ENCODE measurements at places on chromosomes 1 and 21. TPM values are rescaled to one million over a fixed set of nuclear protein-coding genes. Genes with fewer than 3 reads are reported as not detected.

The HTR1D gene
- total RNA-seq = 1.5 TPM

The PPP1R12B gene
- total RNA-seq = 14.8 TPM

The EPHB2 gene
- total RNA-seq = 14.5 TPM

DNA sequence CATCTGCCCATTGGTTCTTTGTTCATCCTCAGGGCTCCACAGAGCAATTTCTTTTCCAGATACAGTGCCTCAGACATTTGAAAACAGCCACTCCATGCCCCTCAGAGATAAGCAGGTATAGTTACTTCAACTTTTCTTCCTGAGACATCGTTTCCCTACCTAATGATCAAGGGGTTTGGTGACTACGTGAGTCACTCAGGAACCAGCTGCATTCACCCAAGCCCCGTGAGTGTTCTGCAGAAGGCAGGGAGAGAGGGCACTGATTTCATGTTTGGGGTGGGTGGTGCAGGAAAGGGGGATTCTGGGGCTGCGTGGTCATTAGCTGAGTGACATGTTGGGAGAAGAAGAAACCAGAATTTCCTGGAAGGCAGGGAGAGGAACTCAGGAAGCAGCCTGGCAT, 25.0 kb downstream of the NCF2 start:
- DNase-seq = no peak

DNA sequence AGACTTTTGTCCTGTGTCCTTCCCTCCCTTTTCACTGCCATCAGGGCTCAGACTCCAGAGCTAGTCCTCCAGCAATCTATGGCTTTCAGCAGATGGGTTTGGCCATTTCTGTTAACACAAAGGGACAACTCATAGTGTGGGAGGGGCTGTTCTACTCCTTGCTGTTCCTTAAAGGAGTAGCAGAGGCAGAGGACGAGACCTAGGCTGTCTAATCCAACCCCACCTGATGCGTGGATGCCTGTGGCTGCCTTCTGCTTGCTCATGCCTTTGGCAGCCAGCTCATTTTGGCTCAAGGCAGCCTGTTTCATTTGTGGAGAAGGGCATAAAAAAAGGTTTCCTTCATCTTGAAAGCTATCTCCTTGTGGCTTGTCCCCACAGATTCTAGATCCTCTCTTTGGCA, 27.0 kb downstream of the MFSD2A start:
- DNase-seq = peak; percentile 21

Measured in Caki2 (cell line).